H7 (cell line): ENCODE measurements at places on chromosomes 5 and 9.

GRCh38 chr5:109218818-109219217, 191.0 kb downstream of the PJA2 start:
- no peak for DNase-seq

GRCh38 chr5:171926311-171926710, 80.1 kb downstream of the FBXW11 start:
- no peak for DNase-seq

- DNase-seq, result no peak
Measured at GRCh38 chr5:43286623-43287022, 26.6 kb downstream of the HMGCS1 start.

DNA sequence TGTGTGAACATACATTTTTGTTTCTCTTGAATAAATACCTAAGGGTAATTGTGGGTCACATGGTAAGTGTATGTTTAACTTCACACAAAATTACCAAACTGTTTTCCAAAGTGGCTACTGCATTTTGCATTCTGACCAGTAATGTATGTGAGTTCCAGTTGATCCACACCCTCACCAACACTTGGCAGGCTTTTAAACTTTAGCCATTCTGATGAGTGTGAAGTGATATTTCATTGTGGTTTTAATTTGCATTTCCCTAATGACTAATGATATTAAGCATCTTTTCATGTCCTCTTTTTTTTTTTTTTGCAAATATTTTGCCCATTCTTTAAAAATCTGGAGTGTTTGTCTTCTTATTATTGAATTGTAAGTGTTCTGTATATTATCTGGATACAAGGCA, 53.5 kb upstream of the MAST4 start:
- DNase-seq, result no peak

DNA sequence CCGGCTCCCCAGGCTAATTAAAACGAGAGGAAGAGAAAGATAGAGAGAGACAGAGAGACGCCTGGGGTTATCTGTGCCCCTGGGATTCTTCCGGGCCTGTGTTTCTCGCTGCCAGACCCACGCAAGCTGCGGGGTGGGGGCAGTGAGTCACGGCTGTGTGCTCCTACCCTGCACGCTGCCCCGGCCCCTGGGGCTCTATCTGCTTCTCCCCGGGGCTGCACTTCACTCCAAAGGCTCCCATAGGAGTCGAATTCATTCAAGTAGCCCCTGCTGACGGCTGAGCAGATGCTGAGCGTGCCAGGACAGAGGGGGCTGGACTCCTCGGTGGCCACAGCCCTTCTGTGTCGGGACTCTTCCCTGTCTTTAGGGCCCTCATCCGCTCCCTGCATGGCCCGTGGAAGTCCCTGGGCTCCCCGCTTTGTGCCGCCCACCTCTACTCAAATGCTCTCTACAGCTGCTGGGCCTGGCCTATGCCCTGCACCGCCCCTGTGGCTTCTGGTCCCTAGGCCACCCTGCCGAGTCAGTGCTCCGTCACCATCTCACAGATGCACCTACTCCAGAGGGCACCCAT, 22.8 kb downstream of the SARDH start:
- peak; percentile 60 for DNase-seq

- no peak for DNase-seq
Measured at GRCh38 chr5:147483961-147484707, 25.7 kb downstream of the DPYSL3 start.

- peak; percentile 19 for DNase-seq
Measured at GRCh38 chr5:153256-153655, 38.0 kb upstream of the LRRC14B start.

DNA sequence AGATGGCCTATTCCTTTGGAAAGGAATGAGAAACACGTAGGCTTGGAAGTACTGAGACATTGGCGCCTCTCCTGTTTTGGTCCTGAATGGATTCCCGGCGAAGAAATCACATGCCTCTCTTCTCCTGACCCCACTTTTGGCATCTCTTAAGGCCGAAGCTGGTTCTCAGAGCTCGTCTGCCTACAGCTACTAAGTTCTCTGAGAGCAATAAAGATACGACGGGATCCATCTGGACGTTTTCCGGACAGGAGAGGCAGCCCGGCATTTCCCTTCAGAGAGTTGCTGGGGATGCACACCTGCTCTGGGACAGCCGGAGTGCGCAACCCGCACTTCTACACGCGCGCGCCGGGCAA, 336.8 kb upstream of the PUM3 start:
- DNase-seq, result no peak

DNA sequence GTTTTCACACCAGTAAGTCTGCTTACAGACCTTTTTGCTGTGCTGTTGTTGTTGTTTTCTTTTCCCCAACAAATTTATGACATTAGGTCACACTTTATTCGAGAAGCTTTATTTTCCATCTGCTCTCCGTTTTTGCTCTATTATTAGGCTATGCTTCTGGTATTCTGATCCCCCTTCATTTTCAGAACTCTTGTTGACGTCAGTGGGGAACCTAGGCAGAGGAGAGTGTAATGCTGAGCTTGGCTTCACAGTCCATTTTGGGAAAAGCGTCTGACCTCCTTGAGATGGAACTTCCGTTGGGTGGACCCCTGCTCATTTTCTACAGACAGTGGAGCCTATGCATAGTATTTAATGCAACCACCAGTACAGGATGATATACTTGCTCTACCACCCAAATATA, 387.9 kb upstream of the MEF2C start:
- DNase-seq, result no peak

DNA sequence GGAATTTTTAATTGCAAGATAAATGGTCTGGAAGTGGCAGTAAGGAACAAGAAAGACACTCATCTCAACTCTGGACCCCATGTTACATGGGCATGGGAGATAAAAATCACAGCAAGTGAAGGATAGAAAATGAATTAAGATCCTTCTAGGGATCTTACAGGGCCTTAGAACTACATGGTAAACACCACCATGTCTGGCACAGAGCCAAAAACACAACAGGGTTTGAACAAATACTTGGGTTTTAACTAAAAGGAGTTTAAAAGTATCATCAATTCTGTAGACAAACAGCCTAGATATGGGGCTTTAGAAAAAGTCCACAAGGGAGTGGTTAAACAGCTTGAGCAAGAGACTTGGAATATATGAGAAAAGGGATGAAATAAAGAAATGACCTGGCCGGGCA, 366.4 kb downstream of the ARL15 start:
- no peak for DNase-seq

GRCh38 chr9:69785757-69786156, 25.9 kb upstream of the PTAR1 start:
- DNase-seq, result peak; percentile 24

DNA sequence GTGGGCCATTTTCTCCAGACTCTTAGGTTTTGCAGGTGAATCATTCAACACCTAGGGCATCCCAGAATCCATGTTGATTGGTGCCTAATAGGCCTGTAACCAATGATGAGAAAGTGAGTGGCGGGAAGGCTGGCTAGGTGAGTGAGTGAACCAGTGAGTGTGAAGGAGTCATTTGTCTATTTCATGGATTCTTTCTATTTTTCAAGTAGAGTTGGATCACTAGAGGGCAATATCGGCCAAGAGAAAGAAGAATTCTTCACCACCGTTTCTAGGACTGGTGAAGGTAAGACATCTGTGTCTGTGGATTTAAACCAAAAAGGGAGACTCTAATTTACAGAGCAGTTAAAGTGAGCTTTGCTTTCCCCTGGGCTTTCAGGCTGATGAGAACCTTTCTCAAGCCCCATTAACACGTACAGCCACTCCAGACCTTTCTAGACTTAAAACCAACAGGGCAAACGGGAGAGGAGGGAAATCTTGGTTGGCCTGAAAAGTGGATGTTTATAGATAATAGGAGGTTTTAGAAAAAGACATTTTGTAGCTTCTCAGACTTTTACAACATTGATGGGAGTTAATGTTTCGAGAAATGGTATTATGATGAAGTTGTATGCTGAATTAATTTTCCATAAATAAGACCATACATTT, 114.3 kb upstream of the IL12B start:
- DNase-seq, result peak; percentile 56

GRCh38 chr9:108019821-108020220, 530.3 kb upstream of the KLF4 start:
- no peak for DNase-seq

DNA sequence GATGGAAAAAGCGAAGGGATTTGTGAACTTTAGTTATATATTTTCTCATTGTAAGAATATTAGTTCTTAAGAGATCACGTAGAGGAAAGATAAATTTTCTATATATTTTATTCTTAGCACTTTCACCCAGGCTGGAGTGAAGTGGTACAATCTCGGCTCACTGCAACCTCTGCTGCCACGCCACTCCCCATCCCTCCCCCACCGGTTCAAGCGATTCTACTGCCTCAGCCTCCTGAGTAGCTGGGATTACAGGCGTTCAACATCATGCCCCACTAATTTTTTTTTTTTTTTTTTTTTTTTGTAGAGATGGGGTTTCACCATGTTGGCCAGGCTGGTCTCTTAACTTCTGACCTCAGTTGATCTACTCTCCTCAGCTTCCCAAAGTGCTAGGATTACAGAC, 42.6 kb downstream of the RAB24 start:
- no peak for DNase-seq

DNA sequence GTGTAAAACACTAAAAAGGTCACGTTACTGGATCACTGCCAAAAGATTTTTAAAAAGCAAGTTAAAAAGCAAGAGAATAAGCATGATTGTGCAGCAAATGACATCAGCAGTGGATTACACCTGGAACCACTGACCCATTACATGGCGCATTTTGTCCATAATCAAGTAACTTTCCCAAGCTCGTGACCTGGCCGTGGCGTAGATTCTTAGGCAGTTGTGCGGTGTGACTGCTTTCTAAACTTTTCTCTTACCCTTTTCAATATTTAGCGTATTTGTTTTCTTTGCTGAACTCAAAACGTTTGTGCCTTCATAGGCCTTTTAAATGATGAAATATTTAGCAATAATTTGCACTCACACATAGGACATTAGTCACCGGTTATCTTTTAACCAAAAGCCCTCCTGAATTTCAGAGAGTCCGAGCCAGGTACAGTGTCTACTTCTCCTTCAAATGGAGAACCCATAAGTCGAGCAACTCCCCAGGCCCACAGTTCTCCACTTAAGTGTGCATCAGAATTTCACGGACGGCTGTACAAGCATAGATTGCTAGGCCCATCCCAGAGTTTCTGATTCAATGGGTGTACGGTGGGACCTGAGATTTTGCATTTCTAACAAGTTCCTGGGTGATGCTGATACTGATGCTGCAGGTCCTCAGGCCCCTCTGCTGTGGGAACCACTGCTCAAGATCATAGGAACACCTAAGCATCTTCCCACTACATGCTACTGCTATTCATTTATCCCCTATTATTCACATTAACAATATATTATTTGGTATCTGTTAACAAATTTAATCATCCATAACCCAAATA, 144.4 kb downstream of the GLIS3 start:
- DNase-seq, result no peak

DNA sequence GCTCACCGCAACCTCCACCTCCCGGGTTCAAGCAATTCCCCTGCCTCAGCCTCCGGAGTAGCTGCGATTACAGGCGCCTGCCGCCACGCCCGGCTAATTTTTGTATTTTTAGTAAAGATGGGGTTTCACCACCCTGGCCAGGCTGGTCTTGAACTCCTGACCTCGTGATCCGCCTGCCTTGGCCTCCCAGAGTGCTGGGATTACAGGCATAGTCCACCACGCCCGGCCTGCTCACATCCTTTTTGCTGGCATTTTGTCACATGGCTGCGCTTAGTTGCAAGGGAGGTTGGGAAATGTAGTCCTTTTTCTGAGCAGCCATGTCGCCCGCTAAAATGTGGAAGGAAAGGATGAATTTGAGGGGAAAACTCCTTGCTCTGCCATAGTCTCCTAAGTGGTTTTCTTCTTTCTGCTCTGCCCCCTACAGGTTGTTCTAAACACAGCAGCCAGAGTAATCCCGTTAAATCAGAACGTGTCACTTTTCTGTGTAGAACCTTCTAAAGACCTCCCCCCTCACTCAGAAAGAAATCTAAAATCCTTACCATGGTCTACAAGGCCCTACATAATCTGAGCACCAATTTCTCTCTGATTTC, 57.8 kb upstream of the HSPA9 start:
- peak; percentile 83 for DNase-seq

DNA sequence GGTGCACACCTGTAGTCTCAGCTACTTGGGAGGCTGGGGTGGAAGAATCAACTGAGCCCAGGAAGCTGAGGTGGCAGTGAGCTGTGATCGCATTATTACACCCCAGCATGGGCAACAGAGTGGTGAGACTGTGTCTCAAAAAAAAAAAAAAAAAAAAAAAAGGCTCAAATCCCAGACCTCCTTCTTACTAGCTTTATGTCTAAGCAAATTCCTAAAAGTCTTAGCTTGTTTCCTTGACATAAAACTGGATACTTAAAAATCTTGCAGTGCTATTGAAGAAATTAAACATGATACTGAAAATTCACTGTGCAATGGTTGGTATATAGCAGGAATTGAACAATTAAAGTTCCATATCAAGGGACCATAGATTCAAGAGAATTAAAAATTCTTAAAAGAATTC, 45.0 kb downstream of the PCDHGC5 start:
- DNase-seq, result no peak

- no peak for DNase-seq
Measured at GRCh38 chr5:618450-618849, 6.3 kb downstream of the CEP72 start.

- DNase-seq, result no peak
Measured at GRCh38 chr5:139985733-139986132, 57.4 kb downstream of the NRG2 start.

GRCh38 chr9:2964470-2964869, 120.6 kb upstream of the PUM3 start:
- no peak for DNase-seq

GRCh38 chr5:79001471-79001870, 16.4 kb upstream of the ARSB start:
- DNase-seq, result no peak

GRCh38 chr9:134381671-134382516, 55.6 kb downstream of the RXRA start:
- DNase-seq, result peak; percentile 67

DNA sequence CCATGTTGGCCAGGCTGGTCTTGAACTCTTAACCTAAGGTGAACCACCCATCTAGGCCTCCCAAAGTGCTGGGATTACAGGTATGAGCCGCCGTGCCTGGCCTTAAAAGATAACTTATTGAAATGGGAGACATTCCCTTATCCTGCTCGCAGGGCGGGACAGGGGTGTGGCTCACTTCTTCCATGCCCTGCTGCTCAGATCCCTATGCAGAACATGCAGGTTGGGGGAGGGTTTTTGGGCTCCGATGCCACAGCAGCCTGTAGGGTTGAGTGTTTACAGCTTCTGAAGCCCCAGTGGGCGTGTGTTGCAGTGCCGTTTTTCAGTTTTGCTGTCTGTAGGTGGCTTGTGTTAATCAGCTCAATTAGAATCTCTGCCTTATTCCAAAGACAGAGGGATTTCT, 108.0 kb upstream of the BRINP1 start:
- no peak for DNase-seq
